ENCODE measurements at places on chromosomes 6 and 20. TPM values are rescaled to one million over a fixed set of nuclear protein-coding genes. Genes with fewer than 3 reads are reported as not detected.

The ZKSCAN3 gene
- total RNA-seq = 4.1 TPM

- DNase-seq = no peak
Measured at GRCh38 chr6:33143113-33143770, 49.0 kb downstream of the COL11A2 start.

DNA sequence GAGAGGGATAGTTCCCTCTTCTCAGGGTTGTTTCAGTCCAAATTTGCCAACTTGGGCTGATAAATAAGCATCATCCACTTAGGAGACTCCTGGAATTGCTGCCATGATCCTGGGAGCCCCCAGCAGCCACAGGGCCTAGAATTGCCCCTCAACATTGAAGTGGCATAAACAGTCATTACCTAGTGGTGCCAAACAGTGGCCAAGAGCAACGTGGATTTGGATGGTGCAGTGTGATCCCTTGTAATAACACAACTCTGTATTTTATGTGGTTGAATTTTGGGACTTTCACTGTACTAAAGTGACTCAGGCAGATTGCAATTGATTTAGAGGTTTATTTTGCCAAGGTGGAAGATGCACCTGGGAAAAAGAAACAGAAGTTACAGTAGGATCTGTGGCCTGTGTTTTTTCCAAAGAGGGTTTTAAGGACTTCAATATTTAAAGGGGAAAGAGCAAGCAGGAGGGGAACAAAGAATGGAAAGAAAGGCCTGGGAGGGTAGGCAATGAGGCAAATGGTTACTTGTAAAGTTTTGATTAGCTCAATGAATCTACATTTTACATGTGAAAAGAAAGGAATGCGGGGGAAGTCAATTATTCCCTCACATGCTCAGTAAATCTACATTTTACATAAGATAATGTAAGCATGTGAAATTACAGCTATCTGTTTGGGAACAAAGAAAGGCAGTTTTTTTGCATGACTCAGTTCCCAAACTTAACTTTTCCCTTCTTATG, 168.0 kb upstream of the NOX3 start:
- no peak for DNase-seq

DNA sequence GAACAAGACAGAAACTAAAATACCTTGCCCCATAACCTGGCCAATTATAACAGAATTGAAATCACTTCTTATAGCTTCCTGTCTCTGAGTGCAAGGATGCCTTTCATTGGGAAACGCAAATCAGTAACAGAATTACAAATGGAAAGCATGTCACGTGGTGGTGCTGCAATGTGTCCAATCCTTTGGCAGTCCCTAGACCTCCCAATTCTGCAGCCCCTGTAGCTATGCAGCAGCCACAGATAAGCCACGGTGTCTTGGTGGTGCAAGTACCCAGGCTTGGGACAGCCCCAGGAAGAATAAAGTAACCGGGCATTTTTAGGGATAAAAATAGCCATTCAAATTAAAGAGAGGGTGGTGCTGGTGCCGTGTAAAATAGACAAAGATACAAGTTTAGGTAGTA, 134.6 kb upstream of the CCN2 start:
- no peak for DNase-seq

DNA sequence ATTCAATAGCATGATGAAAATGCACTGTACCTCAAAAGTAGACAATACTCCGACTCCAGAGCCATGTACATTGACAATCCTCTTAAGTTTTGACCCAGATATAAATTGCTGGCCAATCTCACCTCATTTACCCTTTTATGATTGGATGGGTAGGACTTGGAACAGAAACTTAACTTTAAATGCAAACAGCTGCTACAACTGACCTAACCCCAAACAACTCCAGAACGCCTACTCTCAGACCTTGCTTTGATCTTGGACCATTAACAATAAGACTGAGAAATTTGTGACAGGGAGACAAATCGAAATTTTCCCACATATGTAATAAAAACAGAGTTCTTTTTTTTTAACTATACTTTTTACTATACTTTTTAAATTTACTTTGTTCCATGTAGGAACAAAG, 200.5 kb upstream of the MCHR2 start:
- no peak for DNase-seq

- DNase-seq = no peak
Measured at GRCh38 chr6:115796061-115796460, 264.6 kb downstream of the FRK start.

- no peak for DNase-seq
Measured at GRCh38 chr6:105077596-105078385, 102.0 kb downstream of the POPDC3 start.

The CST4 gene
- not detected for total RNA-seq

DNA sequence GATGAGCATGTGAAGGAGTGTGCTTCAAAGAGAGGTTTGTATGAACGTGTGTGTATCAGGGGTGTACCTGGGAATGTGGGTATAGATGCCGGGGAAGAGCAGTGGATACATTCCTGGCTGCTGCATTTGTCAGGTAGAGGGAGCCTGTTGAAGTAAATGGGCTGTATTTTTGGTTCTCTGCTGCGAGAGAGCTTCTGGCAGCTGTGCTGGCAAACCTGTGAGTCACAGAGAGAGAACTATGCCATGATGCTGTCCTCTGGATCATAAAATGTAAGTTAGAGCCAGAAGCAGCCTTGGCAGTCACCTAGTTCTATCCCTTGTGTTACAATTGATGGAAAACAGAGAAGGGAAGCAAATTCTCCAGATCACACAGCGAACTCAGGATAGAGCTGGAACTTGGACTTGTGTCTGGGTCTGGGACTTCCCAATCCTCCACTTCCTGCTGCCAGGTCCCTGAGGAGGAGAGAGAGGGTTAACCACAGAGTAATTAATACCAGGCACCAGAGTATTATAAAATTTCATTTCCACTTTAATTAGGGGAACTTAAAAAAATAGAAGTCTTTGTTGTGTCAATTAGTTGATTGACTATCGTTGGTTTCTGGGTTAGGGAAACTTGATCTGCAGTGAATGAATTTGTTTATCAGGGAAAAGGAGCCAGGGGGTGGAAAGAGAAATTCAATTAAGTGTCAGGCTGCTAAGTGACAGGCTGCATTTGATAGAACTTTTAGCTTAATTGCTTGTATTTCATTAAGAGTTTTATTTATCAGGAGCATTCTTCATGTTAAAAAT, 41.1 kb upstream of the GTSF1L start:
- DNase-seq = no peak

DNA sequence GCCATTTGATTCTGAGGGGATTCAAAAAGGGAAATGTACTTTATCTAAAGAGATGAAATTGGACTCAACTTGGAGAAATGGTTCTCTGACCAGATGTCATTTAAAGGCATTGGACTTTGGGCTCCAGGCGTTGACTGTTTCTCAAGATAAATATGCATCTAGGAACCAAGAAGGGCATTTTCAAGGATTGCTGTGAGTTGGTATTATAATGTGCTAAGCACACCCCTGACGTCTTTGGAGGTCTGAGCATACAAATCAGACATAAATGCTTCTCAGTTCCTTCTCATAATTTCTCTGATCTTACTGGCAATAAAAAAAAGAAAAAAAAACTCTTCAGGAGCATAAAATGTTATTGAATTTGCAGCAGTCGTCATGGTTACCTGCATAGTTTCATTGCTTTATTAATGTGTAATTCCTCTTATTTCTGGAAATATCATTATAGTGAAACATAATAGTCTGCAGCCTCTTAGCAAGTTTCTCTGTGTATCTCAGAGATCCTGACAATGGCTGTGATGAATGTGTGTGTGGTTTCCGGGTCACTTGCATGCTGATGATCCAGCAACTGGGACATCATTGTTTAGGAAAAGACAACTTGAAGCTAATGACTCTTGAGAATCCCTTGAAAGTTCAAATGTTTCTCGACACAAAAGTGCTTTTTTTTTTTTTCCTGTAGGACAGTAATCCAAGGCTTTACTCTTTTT, 136.0 kb downstream of the AIG1 start:
- no peak for DNase-seq

Measured in left ventricle myocardium inferior (tissue), 1 donor.